Naive thymus-derived CD4-positive, alpha-beta T cell (primary cell): ENCODE measurements at places on chromosomes 5 and 9. TPM values are rescaled to one million over a fixed set of nuclear protein-coding genes. Genes with fewer than 3 reads are reported as not detected.

- no peaks in the 10 kb centered on the region for H3K36me3 ChIP-seq
- H3K27ac ChIP-seq: peak overlapping the region; percentile 82
- no peaks in the 10 kb centered on the region for H3K27me3 ChIP-seq
- no peak for DNase-seq
- H3K4me1 ChIP-seq: peaks cover 71% of the 10 kb centered on the region
These were observed 66.3 kb upstream of the TNFAIP8 start for GRCh38 chr5:119289438-119290044.

- no peaks in the 10 kb centered on the region for H3K36me3 ChIP-seq
- H3K27ac ChIP-seq: no peak overlapping the region
- no peaks in the 10 kb centered on the region for H3K27me3 ChIP-seq
- H3K4me1 ChIP-seq: no peaks in the 10 kb centered on the region
- H3K4me3 ChIP-seq: no peak overlapping the region
These were observed 420.5 kb upstream of the CD180 start for GRCh38 chr5:67617051-67617450.

DNA sequence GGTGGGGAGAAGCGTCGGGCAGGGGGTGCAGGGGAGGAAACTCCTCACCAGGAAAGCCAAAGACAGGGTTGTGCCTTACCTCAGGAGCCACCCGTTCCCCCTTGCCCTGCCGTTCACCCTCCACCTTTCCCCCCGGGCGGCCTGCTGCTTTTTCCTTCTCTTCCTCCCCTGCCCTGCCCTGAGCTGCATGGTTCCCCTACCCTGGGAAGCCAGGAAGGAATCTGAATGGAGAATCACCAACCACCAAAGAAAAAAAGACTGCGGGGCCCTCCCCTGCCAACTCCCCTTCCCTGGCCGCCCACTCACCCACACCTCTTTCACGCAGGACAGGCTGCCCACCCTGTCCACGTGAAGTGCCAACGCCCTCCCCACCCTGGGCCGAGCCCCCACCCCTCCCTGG is 820 bp upstream of the NFX1 start:
- H3K27ac ChIP-seq: peak overlapping the region; percentile 93
- H3K4me3 ChIP-seq: peak overlapping the region; percentile 76
- H3K4me1 ChIP-seq: peaks cover 11% of the 10 kb centered on the region

DNA sequence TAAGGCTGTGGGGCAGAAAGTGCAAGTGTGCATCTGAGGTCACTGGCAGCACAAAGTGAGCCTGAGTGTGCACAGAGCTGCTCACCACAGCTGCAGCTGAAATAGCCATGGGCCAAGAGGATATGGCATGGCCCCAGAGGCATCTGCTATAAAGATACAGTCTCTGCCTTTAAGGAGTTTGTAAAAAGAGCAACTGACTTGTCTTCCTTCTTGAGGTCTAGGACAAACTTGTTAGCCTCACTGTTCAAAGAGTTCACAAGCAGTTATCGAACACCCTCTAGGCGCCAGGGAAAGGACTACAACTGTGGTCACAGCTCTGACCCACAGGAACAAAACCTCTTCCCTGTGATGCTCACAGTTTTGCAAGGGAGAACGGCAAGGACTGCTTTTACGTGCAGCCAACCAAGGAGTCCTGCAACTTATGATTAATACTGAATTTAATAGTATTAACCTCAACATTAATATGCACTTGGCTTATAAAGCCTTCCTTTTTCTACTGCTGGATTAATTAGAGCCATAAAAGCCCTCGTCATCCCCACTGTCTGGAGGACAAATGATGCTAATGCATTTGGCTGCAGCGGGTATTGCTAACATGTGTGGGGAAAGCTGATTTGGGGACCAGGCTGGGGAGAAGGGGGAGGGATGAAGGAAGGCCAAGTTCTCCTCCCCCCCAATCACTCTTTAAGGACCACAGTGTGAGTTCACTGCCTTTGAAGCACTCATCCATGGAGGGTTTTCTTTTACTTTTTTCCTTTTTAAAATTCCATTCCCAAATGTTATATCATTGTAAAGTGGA is 189.8 kb upstream of the TRIM32 start:
- no peak for DNase-seq
- no peak overlapping the region for H3K4me3 ChIP-seq
- H3K36me3 ChIP-seq: no peaks in the 10 kb centered on the region
- no peaks in the 10 kb centered on the region for H3K27me3 ChIP-seq

GRCh38 chr5:933251-933861 is 40.7 kb downstream of the TRIP13 start:
- H3K27ac ChIP-seq: no peak overlapping the region
- no peak for DNase-seq
- no peak overlapping the region for H3K4me3 ChIP-seq
- no peaks in the 10 kb centered on the region for H3K27me3 ChIP-seq
- H3K36me3 ChIP-seq: no peaks in the 10 kb centered on the region
- H3K4me1 ChIP-seq: no peaks in the 10 kb centered on the region

- H3K36me3 ChIP-seq: no peaks in the 10 kb centered on the region
- no peaks in the 10 kb centered on the region for H3K27me3 ChIP-seq
- peaks cover 30% of the 10 kb centered on the region for H3K4me1 ChIP-seq
- no peak overlapping the region for H3K4me3 ChIP-seq
- H3K27ac ChIP-seq: no peak overlapping the region
These were observed 247.1 kb downstream of the EBF1 start for GRCh38 chr5:158852622-158853021.

DNA sequence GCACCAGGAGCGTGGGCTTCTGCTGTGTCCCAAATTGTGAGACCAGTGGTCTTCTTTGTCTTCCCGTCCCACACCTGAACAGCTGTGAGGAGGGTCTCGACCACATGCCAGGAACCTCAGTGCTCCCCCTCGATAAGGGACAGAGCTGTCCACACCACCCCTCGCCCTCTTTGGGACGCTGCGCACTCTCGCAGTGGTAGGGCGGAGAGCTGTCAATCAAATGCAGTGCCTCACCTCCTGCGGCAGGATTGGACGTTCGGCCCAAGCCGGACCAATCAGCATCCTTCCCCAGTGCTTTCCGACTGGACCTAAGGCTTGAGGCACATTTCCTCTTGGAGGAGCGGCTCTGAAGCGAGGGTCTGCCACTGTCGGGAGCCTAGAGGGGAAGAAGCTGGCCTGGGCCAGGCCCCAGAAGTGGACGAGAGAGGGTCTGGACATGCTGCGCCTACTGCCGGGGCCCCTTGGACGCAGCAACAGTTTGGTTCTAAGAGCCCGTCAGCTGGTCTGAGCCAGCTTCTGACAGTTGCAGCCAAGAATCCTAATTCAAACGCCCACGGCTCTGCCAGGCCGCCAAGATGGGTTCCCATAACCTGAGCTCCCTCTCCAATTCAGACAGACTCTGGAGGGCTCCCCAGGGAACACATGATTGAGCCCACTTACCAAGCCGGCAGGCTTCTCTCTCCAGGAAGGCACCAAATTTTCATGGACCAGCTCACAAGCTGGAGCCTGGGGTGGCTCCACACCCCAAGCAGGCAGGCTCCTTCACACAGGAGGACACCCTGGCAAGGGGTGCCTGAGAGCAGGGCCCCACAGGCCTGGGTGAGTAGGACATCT is 28.1 kb upstream of the ADAMTS2 start:
- DNase-seq: no peak
- H3K4me3 ChIP-seq: no peak overlapping the region
- no peaks in the 10 kb centered on the region for H3K27me3 ChIP-seq

DNA sequence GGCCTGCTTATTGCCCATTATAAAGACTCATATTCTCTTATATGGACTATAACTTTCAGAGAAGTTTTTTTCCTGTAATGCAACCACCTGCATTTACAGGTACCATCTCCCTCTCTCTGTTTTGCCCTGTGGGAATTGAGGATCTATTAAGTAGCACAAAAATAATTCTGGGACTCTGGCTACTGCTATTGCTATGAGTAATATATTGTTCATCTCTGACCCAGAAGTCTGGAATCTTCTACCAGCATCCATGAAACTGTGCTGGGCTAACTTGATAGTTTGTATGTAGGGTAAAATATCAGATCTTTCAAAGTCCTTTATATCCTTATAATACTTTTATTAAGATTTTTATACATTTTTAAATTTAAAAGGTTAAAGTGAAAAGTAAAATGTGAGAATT is 607.2 kb downstream of the EFNA5 start:
- no peak overlapping the region for H3K27ac ChIP-seq
- DNase-seq: no peak
- H3K4me1 ChIP-seq: no peaks in the 10 kb centered on the region
- H3K36me3 ChIP-seq: no peaks in the 10 kb centered on the region

DNA sequence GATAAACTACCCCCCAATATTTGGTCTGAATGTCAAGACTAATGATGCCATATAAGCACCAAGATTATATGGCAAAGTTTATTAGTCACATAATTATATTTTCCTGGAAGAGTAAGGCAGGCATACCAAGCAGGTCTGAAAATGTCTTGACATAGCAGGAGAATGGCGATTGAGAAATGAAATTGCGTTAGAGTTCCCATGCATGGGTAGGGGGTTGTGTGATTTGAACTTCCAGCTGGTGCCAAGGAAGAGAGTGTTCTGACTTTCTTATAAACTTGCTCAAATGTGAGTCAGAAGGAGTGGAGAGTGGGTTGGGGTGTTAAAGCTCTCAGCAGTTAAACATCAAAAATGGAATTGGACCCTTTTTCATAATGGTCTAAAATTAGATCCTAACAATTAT is 1200.6 kb upstream of the ACO1 start:
- H3K27me3 ChIP-seq: no peaks in the 10 kb centered on the region
- no peak overlapping the region for H3K4me3 ChIP-seq
- no peaks in the 10 kb centered on the region for H3K36me3 ChIP-seq

DNA sequence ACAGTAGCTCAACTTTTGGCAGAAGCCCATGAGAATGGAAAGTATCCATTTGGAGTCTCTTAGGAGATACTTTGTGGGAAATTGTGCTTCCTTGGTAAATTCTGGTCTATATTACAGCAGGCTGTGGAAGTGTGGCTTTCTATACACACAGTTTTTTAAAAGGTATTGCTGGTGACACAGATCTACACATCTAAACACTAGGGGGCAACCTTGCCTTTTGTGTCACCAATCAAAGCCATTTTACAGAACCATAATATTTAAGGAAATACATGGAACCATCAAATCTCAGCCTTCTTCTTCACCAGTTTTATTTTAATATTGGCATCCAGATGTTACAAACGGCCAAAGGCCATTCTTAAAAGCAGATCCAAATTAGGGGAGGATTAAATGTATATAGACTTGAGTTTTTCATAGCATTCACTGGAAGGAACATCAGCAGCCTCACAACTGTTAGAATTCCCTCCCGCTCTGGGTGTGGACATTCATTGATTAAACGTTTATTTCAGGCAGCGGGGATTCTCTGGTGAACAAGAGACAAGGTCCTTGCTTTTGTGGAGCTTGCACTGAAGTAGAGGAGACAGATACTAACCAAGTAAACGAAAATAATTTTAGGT is 132.4 kb upstream of the EPB41L4A start:
- no peaks in the 10 kb centered on the region for H3K27me3 ChIP-seq
- peak; percentile 39 for DNase-seq
- no peaks in the 10 kb centered on the region for H3K4me1 ChIP-seq
- no peak overlapping the region for H3K4me3 ChIP-seq
- no peaks in the 10 kb centered on the region for H3K36me3 ChIP-seq
- no peak overlapping the region for H3K27ac ChIP-seq

- no peaks in the 10 kb centered on the region for H3K36me3 ChIP-seq
- DNase-seq: no peak
- H3K4me3 ChIP-seq: no peak overlapping the region
- no peak overlapping the region for H3K27ac ChIP-seq
- H3K4me1 ChIP-seq: peaks cover 10% of the 10 kb centered on the region
These were observed 14.1 kb downstream of the RGS3 start for GRCh38 chr9:113477661-113478060.

- no peak for DNase-seq
- no peaks in the 10 kb centered on the region for H3K36me3 ChIP-seq
- H3K4me1 ChIP-seq: no peaks in the 10 kb centered on the region
- H3K27me3 ChIP-seq: no peaks in the 10 kb centered on the region
- no peak overlapping the region for H3K4me3 ChIP-seq
These were observed 3.8 kb downstream of the CCDC187 start for GRCh38 chr9:136300016-136300545.

DNA sequence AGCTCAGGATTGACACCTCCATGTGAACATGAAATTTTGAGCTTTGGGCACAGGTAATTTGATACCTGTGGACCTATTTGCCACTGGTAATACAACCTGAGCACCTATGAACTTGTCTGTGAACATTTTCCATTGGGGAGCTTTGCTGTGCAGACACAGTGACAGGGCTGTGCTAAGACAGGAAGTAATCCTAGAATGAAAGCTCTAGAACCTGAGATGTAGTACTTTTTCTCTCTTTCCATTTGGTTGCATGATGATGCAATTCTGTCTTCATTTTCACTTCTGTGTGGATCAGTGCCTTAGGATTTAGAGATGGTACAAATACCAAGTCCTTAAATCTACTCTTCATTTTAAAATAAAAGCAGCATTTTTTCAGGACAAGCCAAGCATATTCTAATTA is 216.9 kb downstream of the NR3C1 start:
- H3K27ac ChIP-seq: no peak overlapping the region
- H3K4me1 ChIP-seq: peaks cover 3% of the 10 kb centered on the region
- no peak for DNase-seq
- no peaks in the 10 kb centered on the region for H3K36me3 ChIP-seq
- H3K4me3 ChIP-seq: no peak overlapping the region

GRCh38 chr9:85431339-85432102 is 310.2 kb downstream of the AGTPBP1 start:
- no peaks in the 10 kb centered on the region for H3K4me1 ChIP-seq
- no peaks in the 10 kb centered on the region for H3K27me3 ChIP-seq
- no peaks in the 10 kb centered on the region for H3K36me3 ChIP-seq
- no peak overlapping the region for H3K4me3 ChIP-seq
- no peak overlapping the region for H3K27ac ChIP-seq

DNA sequence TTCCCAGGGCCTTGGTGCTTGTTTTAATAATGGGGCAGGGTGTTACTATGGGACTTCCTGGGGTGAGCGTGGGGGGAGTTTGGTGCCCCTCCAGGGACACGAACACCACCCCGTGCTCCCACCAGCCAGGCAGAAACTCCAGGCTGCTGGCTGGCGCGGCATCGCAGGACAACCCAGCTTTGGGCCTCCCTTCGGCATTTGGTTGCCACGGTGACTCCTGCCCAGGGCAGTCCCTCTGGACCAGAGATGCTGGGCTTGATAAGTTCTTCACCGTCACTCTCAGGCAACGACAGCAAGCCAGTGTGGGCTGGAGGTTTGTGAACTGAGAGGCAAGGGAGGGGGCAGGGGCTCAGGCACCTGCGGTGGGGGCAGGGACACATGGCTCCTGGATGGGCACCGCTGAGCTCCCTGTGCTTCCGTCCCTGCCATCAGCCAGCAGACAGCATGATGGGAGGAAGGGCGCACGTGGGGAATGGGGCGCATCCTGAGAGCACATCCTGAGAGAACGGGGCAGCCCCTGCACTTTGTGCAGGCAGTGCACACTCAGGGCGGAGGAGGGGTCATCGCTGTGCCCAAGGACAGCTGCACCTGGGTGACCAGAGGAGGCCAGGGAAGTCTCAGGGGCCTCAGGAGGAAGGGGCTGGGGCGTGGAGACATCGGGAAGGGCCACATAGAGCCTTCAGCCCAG is 116.4 kb downstream of the RXRA start:
- no peaks in the 10 kb centered on the region for H3K27me3 ChIP-seq
- no peak for DNase-seq
- H3K4me3 ChIP-seq: no peak overlapping the region

The FAM221B gene
- 0.32 TPM for total RNA-seq

The FOXD4L5 gene
- not detected for total RNA-seq

The NR2F1-AS1 gene
- not detected for total RNA-seq

The ZBTB6 gene
- 17.8 TPM for total RNA-seq

The SLC6A3 gene
- not detected for total RNA-seq
